ENCODE measurements at places on chromosomes 16 and 17.

DNA sequence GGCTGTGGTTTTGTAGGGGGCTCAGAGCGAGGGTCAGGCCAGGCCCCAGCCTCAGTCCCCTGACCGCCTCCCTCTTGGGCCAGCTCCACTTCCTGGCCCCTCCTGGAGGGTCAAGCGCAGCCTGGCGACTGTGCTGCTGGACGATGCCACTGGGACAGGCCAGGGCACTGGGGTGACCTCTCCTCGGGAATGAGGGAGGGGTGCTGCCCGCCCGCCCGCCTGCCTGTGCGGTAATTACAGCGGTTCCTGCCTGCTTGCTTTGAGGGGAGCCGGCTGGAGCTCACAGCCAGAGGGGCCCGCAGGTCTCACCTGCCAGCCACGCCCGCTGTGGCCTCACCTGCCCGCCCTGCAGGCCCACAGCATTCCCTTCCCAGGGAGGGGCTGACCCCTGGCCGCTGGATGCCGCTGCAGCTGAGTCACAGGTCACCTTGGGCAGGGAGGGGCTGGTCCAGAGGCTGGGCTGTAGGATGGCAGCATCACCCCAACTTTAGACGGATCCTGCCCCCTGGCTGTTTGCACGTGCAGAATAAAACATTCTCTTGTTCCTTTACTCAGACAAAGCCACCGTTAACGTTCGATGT lies 76.7 kb upstream of the CBX4 start:
- peak; percentile 70 for DNase-seq

- no peak for DNase-seq
Observed at GRCh38 chr17:62093188-62094155, 28.4 kb upstream of the MED13 start.

DNA sequence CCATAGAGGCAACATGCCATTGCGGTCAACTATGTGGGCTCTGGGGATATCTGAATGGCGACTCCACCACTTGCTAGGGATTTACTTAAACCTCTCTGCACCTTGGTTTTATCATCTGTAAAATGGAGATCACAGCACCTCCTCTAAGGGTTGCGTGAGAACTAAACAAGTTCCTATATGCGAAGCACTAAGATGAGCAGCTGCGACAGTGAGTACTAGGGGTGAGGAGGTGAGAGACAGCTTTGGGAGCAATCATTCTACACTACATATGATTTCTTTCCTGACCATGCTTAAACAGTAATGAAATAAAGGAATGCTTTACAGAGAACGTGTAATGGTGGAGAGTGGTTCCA lies 61.4 kb downstream of the CREBBP start:
- no peak for DNase-seq

- peak; percentile 66 for DNase-seq
Observed at GRCh38 chr17:77451245-77451893, 310.6 kb downstream of the SEC14L1 start.

GRCh38 chr17:58285422-58285810 lies 4.7 kb upstream of the MPO start:
- no peak for DNase-seq

Measured in suppressor macrophage (primary cell).